ENCODE measurements at places on chromosomes 3 and 15.

DNA sequence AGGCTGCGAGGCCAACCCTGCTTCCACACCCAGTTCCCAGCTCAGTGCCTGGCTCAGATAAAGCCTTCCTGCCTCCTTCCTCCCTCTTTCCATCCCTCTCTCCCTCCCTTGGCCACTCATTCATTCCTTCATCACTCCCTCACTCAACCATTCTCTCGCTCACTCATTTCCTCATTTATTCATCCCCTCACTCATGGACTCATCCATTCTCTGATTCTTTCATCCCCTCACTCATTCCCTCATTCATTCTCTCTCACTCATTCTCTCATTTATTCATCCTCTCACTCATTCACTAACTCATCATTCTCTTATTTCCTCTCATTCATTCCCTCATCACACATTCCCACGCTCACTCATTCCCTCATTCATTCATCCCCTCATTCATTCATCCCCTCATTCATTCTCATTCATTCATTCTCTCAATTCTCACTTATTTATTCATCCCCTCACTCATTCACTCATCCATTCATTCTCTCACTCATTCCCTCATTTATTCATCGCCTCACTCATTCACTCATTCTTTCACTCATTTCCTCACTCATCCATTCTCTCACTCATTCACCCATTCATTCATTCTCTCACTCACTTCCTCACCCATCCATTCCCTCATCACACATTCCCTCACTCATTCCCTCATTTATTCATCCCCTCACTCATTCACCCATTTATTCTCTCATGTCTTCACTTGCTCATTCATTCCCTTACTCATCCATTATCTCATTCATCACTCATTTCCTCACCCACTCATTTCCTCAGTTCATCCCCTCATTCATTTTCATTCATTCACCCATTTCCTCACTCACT lies 13.2 kb downstream of the ABTB1 start:
- no peak for DNase-seq

DNA sequence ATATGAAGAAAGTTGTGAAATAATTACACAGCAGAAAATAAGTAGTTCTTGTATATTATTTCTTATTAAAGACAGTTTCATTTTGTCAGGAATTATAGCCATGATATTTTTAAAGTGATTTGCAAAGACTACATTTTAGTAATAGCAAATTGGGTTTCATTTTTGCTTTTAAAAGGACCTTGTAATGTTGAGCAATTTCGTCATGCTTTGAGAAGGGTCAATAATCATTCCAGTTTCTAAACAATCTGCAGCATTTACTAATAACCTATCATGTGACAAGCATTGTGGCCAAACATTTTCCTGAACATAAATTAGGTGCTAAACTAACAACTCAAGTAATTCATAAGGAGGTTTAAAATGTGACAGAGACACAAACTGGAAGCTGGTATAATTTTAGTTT lies 214.4 kb upstream of the CBLB start:
- no peak for DNase-seq

GRCh38 chr3:185858502-185859225 lies 33.8 kb upstream of the IGF2BP2 start:
- no peak for DNase-seq

DNA sequence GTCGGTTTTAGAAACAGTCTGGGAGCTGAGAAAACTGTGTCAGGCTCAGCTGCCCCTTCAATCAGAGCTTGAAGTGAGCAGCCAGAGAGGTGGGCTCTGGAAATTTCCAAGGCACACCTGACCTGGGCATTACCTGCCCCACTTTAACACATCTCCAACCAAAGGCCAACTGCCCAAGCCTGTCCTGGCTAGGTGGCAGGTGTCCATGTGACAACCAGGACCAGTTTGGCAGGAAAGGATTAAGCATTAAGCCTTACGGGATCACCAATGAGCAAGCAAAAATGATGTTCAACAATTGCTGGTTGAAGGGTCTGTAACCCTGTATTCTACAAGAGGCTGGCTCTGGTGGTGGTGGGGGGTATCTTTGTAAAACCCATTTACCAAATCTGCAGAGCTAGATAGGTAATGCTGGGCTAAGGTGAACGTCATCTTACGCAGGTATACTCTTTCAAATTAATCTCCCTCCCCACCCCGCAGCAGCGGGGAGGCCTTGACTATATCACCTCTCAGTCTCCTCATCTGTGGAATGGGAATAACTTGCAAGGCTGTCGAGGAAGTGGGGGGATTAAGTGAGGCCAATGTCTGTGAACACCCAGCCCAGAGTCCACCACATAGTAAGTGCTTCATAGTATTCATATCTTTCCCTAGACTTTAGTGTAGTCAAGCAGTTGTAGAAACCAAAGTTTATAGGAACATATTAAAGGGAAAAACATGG lies 183.2 kb downstream of the MEGF11 start:
- DNase-seq, result no peak

GRCh38 chr3:66797889-66798560 lies 200.1 kb upstream of the KBTBD8 start:
- no peak for DNase-seq

GRCh38 chr3:160781402-160781801 lies 25.4 kb downstream of the PPM1L start:
- DNase-seq, result no peak

DNA sequence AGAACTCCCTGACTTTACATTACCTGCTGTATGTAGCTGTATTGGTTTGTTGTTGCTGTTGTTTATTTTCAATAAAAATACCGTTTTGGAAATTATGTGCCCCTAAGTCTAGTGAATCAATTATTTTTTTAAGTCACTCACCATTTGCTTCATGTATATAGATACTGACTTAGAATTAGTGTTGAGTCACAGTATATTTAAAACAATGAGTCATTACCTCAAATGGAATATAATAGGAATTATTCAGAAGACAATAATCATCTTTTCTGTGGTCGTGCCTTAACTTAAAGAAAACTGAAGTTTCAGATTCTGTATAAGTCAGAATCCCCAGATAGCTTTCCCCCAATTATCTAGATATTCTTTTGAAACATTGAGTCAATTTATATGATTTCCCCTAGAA lies 21.0 kb upstream of the ALDH1A2 start:
- no peak for DNase-seq

DNA sequence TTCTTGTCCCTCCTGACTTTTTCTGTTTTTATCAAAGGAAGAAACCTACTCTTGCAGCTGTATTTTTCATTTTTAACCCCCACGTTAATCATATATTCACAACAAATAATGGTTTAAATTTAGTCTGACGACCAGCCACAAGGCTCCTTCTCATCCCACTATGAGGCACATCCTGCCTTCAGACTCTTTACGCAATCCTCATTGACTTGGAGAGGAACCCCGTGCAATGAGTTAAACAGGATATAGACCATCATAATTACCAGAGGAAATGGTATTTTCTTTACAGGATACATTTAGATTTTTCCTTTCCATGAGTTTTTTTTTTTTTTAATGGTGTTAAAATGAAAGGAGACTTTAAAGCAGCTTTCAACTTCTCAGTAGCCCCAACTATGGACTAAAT lies 68.5 kb downstream of the WWTR1 start:
- DNase-seq, result no peak

- DNase-seq, result no peak
Measured at GRCh38 chr3:46539443-46540005, 26.6 kb downstream of the LRRC2 start.

Measured in heart left ventricle (tissue), 16 donors.